ENCODE measurements at places on chromosomes 6 and 20.

DNA sequence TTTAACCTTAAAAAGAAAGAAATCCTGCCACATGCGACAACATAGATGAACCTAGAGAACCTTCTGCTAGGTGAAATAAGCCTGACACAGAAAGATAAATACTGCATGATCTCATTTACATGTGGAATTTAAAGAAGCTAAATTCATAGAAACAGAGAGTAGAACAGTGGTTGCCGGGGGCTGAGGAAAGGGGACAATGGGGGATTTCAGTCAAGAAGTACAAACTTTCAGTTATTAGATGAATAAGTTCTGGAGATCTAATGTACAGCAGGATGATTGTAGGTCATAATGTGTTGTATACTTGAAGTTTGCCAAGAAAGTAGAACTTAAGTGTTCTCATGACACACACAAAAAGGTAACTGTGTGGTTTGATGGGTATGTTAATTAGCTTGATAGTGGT is 204.3 kb upstream of the PRSS16 start:
- DNase-seq, result no peak

DNA sequence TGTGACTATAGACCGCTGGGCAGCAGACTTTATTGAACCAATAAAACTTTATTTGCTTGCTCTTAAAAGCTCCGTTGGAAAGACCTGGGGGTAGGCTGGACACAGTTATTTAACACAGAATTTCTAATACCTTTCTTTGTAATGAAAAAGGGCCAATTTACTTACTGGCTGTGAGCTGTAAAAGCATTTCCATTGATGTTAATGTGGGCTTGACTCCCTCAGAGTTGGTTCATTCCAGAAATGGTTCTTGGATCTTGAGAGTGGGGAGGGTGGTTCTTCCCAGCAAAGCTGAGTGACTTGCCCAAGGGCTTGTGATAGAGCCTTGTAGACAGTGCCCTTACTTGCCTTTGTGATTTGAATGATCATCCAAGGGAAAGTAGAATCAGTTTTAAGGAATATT is 100.6 kb downstream of the SOX4 start:
- DNase-seq, result no peak

DNA sequence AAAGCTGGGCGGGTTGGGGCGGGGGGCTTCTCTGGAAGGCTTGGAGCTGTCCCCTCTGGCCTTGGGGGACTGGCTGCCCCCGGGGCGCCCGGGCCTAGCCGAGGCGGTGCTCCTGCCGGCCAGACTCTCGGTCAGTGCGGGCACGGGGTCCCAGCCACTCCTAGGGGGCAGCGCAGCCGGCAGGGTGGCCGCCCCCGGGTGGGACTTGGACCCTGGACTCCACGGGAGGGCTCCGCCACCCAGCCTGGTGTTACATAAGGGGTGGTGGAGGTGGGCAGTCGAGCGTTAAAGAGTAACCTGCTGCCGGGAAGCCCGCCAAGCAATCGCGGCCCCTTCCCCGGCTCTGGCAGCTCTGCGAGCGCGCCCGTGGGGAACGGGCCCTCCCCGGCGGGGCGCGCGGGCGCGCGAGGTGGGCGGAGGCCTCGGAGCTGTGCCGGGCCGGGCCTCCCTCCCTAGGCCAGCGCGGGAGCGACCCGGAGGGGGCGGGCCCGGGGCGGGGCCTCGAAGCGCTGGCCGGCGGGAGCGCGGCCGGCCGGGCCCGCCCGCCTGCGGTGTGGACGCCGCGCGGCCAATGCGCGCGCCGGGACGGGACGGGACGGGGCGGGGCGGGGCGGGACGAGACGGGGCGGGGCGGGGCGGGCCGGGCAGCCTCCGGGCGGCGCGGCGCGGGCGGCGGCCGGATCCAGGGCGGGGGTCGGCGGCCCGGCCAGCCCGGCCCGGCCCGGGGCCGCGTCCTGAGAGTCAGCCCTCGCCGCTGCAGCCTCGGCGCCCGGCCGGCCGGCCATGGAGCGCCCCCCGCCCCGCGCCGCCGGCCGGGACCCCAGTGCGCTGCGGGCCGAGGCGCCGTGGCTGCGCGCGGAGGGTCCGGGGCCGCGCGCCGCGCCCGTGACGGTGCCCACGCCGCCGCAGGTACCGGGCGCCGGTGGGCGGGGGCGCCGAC is at the start of gene SLC2A4RG:
Gene SLC2A4RG (plus strand): TSS at position 647 of the 940 bp plus-strand sequence. CDS start 137 bp downstream, at position 784.
- DNase-seq, result peak; percentile 78

DNA sequence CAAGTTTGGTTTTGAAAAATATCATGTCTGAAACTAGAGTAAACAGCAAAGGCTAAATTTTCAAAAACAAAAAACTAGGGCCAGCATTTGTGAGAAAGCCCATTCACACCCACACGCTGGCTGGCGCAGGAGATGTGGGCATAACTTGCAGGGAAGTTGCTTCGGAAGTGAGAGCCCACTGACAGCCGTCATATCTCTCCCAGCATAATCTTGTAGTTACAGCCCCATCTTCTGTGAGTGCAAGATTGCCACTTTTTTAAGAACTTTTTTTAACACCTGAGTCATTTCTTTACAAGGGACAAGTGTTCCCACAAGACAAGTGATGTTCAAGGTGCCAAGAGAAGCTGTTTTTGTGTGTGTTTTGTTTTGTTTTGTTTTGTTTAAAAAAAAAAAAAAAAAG is 212.5 kb upstream of the CNR1 start:
- no peak for DNase-seq

DNA sequence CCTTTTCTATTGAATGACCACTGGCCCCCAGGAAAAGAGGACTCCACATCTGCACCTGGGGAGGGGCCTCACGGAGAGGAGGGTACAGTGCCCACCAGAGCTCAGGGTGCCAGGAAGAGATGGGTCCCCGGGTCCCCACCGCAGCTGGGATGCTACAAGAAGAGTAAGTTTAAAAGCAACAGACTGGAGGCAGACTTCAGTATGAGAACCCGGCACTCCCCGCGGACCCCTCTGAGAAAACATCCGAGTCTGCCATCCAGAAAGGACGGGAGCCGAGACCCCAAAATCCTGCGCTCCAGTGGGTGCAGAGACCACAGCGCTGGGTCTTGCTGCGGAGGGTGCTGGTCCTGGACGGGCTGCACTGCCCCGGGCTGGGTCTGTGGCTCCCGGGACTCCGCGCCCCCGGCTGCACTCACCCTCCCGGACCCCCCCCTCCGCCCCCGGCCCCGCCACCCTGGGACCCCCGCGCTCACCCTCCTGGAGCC is 350 bp downstream of the HELZ2 start:
- DNase-seq, result no peak

DNA sequence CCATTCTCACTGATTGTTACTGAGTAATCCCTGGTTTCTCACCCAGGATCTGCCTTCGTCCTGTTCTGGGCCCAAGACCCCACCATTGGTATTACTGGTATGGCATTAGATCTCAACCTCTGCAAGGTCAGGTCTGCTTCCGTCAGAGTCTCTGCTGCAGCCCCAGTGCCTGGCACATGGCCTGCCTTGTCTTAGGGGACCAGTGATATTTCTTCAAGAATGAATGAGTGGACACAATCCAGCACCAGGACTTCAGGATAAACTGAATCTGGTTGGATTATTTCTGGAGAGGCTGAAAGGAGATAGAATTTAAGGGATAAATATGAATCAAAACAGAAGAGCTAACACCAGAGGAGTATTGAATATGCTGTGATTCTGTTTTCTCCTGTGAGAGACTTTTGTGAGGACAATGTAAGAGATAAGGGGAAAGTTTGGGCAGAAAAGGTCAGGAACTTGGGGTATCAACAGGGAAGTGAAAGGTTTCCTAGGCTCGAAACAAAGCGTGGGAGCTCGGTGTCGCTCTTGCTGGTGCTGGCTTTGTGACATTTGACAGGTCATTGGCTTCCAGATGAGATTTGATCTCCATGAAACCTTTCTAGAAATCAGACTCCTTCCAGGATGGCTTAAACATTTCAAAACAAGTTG is 53.9 kb downstream of the OSTM1 start:
- DNase-seq, result no peak

DNA sequence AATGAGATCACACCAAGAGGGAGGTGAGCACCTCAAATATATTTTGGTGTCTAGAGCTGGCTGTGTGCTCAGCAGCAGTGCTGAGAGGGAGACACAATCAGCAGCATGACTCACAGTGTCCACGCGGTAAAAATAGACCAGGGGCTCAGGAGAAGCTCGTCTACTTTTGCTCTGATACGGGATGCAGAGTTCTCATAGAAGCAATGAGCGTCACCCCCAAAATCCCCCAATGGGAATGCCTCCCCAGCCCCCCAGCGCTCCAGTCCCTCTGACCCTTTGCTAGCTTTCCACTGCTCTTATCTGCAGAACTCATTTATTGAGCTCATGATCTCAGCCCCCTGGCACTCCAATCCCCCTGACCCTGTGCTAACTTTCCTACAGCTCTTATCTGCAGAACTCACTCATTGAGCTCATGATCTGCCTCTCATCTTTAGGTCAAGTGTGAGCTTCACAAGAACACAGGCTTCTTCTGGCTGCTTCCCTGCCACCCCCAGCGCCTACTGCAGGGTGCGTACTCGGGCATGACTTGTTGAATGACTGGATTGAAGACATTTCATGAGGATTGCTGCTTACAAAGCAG is 34.0 kb downstream of the SYNDIG1 start:
- DNase-seq, result peak; percentile 78

GRCh38 chr6:37783856-37784584 is 35.5 kb upstream of the ZFAND3 start:
- peak; percentile 41 for DNase-seq

GRCh38 chr6:26327450-26328264 is 37.3 kb upstream of the BTN3A2 start:
- peak; percentile 83 for DNase-seq

- DNase-seq, result peak; percentile 20
Observed at GRCh38 chr20:34165018-34165619, 53.1 kb upstream of the EIF2S2 start.

- peak; percentile 71 for DNase-seq
Observed at GRCh38 chr6:80605165-80605989, 498.9 kb downstream of the BCKDHB start.

DNA sequence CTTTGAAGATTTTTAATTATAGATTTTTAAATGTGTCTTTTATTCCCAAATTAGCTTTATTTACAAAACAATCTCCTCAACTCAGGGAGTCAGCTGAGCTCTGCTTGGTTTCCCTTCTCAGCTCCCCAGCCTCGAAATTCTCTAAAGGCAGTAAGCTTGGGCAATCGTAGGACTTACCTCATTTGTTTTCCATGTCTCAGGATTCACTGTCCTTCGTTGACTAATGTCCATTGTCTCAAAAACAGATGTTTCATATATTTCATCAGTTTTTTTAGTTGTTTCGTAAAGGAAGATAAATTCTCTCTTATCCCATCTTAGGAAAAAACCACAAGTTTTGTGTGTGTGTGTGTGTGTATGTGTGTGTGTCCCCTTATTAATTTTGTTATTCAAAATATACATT is 102.2 kb upstream of the ADGRF1 start:
- peak; percentile 63 for DNase-seq

DNA sequence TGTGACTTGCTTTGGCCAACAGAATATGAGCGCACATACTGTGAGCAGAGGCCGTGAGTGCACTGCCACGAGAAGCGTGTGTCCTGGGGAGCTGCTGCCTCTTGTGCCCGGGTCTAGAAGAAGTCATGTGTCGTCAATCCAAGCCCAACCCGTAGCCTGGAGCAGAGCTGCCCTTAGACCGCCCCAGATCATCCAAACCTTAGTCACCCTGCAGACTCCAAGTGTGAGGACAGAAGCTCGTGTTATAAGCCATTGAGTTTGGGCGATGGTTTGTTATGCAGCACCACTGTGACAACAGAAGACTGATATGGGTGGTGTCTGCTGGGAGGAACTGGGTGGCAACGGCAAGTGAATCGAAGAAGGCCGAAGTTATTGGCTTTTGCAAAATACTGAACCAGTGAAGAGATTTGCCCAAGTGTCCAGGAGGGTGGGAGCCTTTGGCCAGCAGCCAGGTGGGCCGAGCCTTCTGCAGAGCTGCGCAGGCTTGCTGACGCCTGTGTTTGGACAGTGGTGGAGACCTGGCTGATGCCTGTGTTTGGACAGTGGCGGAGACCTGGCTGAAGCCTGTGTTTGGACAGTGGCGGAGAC is 101.3 kb upstream of the SULF2 start:
- no peak for DNase-seq

DNA sequence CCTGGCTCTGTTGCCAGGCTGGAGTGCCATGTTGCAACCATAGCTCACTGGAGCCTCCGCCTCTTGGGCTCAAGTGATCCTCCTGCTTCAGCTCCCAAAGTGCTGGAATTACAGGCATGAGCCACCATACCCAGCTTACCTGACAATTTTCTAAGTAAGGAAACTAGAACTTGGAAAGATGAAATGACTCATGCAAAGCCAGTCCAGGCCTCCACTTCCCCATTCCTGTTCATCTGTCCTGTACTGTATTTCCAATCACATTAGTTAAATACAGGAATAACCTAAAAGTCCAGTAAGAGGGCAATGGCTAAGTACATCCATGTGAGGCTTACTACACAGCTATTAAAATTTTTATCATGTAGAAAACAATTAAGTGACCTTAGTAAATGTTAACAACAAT is 8.3 kb upstream of the ADGB start:
- no peak for DNase-seq

DNA sequence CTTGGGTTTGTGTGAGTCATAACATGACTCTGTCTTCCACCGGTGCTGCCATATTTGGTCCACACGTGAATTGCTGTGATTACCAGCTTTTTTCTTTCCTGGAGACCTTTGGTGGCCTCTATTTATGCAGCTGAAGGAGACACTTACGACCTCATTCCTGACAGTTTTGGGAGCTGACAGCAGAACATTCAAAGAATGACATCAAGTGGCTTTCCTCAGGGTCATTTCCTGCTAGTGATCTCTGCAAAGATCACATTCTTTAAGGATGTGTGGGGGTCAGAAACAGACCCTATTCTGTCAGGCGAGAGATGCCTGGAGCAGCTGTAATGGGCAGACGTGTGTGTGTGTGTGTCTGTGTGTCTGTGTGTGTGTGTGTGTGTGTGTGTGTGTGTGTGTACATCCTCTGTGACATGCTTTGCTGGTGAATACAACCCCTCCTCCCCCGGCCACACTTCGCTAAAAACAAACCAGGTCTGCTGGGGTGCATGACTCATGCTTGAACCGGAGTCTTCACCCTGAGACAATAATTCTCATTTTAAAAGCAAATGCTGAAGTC is 115.6 kb downstream of the TMEM170B start:
- peak; percentile 97 for DNase-seq

DNA sequence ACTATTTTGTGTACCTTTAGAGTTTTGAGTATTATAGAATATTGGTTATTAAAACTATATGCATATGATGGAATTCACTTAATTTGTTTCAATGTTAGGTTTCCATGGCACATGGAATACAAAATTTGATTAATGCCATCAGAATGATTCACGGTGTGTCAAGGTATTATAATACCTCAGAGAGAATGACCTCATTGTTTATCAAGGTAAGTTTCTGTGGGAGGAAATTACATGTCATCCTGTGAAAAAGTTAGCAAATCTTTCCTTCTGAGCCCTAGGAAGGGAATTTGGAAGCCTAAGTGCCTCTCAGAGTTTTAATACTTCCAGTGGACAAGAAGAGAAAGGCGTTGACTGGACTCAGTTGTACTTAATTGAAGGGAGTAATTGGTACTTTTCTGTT is 40.8 kb downstream of the DNAH8 start:
- no peak for DNase-seq
